ENCODE measurements at places on chromosomes 3 and 15. TPM values are rescaled to one million over a fixed set of nuclear protein-coding genes. Genes with fewer than 3 reads are reported as not detected.

The RGMA gene
- total RNA-seq = 27.0 TPM

The CHRD gene
- total RNA-seq = 4.6 TPM

The IMPDH2 gene
- 59.6 TPM for total RNA-seq

GRCh38 chr3:12907729-12908128 is 66.4 kb upstream of the RPL32 start:
- no peak for DNase-seq

DNA sequence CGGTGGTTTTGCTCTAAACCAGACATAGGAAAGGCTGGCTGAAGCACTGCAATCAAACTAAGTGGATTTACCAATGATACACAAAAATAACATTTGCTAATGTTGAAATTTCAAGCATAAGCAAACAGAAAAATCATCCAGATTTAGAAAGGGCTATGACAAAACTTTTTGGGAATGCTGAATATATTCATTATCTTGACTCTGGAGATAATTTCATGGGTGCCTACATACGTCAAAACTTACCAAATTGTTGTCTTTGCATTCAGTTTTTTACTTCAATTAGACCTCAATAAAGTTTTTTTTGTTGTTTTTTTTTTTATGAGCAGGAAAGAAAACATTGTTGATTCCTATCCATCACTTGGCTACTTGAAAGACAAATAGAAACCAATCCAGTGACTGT is 140.8 kb downstream of the NR2E3 start:
- DNase-seq = no peak

GRCh38 chr3:110583373-110583935 is 488.2 kb upstream of the NECTIN3 start:
- no peak for DNase-seq

GRCh38 chr3:14222900-14223594 is 44.4 kb downstream of the LSM3 start:
- no peak for DNase-seq
